Astrocyte (in vitro differentiated cells and primary cell): ENCODE measurements at places on chromosomes 7 and 10.

DNA sequence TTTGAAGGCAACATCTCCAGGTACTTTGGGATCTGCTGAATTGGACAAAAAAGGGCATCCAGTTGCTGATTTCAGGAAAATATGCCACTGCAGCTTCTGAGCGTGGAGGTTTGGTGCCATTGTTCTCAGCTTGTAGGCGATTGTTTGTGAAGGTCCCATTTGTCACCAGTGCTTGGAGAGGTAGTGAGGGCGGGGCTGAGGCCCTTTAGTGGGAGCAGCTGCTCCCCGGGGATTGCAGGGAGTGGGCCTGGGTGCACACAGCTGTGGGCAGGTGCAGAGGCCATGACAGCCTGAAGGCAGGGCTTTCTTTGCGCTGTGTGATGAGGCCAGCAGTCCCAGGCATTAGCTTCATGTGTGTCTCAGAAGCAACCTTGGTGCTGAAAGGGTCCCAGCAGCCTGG lies 3.9 kb downstream of the FAM20C start:
- DNase-seq: no peak

GRCh38 chr10:60140651-60141632 lies 234.6 kb upstream of the CCDC6 start:
- DNase-seq: peak; percentile 53

DNA sequence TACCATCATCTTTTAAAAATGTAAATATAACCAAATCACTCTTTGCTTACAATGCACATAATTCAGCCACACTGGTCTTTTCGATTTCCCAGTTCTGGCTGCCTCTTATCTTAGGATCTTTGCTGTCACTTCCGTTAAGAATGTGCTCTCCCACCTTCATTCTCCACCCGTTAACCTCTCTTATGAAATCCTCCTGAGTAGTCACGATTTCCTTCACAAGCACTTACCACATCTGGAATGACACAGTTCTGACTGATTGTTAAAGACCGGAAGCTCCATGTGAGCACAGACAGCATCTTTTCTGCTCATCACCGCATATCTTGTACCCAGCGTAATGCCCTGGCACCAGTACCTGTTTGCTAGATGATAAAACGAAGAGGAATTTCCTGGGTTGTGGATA lies 84.3 kb downstream of the CUL2 start:
- DNase-seq: peak; percentile 99

- DNase-seq: peak; percentile 38
These were observed 16.1 kb upstream of the HIBADH start for GRCh38 chr7:27678617-27679260.

DNA sequence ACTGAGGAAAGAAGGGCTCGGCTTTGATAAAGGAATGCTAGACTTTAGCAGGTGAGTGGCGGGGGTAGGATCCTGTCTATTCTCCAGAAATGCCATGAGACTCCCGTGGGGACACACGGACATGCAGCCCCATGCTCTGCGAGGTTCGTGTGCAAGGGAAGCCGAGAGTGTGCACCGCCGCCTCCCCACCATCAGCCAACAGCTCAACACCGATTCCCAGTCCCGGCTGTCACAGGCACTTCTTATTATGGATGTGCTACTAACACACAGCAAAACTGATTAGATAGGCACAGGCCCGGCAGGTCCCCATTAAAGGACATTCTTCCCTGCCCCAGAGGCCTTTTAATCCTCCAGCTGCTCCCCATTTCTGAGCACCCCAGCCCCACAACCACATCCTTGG lies 154.4 kb downstream of the PRKAG2 start:
- DNase-seq: no peak

- DNase-seq: no peak
These were observed 34.1 kb upstream of the MKI67 start for GRCh38 chr10:128160297-128160711.

- DNase-seq: no peak
These were observed 411.4 kb downstream of the TNS3 start for GRCh38 chr7:47170516-47170915.

DNA sequence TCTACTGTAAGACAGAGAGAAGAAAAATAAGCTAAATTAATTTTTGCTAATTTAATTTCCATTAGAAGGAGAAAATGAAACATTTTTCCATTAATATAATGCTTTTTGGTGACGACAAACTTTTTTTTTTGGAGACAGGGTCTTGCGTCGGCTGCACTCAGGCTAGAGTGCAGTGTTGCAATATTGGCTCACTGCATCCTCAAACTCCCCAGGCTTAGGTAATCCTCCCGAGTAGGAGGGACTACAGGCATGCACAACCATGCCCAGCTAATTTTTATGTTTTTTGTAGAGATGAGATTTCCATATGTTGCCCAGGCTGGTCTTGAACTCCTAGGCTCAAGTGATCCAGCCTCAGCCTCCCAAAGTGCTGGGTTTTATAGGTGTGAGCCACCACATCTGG lies 229.8 kb upstream of the LRRN3 start:
- DNase-seq: no peak

DNA sequence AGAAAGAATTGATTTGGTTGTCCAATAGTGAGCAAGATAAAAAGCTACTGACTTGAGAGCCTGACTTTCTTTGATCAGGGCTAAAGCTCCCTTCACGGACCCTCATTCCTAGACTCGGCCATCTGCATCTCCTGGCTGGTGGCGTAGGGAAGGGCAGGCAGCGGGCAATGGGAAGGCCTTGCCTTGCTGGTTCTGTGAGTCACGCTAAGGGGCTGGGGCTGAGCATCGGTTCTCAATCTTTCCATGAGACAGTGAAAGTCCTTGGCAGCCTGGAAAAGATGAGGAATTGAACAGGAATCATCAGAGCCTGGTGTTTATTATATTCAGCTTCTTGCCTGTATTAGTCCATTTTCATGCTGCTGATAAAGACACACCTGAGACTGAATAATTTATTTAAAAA lies 475.3 kb downstream of the PLXNA4 start:
- DNase-seq: no peak

DNA sequence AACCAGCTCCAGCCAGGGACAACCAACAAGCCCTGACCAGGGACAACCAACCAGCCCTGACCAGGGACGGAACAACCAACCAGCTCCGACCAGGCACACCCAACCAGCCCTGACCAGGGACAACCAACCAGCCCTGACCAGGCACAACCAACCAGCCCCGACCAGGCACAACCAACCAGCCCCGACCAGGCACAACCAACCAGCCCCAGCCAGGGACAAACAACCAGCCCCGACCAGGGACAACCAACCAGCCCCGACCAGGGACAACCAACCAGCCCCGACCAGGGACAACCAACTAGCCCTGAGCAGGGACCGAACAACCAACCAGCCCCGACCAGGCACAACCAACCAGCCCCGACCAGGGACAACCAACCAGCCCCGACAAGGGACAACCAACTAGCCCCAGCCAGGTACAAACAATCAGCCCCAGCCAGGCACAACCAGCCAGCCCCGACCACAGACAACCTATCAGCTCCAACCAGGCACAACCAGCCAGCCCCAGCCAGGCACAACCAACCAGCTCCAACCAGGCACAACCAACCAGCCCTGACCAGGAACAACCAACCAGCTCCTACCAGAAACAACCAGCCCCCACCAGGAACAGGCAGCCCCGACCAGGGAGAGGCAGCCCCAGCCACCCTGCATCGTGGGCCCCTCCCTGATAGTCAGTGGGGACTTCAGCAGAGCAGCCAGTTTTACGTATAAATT lies 56.4 kb downstream of the PROSER2 start:
- DNase-seq: no peak

DNA sequence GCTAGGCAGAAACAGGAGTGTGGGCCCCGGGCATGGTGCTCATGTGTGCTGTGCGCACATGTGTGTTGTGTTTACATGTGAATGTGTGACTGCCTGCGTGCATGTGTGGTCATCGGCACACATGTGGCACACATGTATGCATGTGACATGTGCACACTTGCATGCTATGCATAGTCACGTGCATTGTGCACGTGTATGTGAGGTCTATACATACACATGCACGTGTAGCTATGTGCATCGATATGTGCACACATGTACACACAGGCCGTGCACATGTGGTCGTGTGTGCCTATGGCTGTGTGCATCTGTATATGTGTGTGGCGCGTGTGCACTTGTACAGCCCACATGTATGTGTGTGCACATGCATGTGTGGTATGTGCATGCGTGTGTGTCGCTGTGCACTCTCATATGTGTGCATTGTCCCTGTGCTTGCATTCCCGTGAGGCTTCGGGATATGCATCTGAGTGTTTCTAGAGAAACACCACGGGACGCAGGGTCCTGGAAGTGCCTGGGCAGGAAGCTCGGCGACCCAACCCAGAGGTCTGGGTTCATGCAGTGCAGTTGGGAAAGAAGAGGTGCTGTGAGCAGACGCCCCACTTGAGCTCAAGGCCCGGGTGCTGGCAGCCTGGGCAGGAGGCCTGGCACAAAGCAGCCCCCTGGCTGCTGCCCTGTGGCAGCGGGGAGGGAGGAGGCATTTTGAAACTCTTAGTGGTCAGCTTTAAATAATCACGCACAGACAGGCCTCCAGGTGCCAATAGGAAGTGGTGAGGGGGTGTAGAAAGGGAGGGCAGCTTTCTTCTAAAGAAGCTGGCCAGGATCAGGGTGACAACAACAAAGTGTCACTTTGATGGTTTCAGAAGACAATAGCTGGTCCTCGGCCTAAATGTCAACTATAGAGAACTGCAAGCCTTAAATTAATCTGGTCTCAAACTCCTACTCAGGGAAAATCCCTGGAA lies 410.0 kb upstream of the MGMT start:
- DNase-seq: no peak

GRCh38 chr7:39613577-39613976 lies 9.8 kb upstream of the RALA start:
- peak; percentile 61 for DNase-seq

- DNase-seq: no peak
These were observed 49.2 kb upstream of the ELFN1 start for GRCh38 chr7:1620835-1621234.

- peak; percentile 56 for DNase-seq
These were observed 40.6 kb upstream of the PIK3CG start for GRCh38 chr7:106824458-106824857.

DNA sequence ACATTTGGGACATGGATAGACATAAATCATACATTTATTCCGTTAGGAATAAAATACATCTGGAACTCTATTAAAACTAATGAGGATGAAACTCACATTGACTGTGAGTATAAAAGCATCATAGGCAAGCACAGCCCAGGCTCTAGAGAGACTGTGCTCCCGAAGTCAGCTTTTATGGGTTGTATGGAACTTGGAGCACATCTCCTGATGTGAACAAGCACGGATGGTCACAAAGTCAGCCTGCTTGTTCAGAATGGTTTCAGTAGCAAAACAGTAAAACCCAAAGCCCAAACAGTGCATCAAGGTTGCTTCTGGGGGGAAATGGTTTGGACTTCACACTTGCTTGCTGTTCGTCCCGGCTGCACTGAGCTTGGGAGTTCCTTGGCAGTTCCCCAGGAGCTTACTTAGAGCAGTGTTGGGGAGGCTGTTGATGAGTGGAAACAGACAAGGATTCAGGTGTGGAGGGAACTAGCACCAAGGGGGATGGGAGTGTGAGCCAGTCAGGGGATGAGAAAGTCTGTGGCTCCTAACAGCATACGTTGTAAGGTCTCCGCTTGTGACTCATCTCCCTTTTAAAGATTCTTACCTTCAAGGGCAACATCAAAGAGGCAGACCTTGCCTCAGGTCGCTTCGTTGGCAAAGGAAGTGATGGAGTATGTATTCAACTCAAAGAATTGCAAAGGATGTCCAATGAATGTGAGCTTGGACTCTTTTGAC lies 19.7 kb upstream of the ITGA8 start:
- DNase-seq: no peak

DNA sequence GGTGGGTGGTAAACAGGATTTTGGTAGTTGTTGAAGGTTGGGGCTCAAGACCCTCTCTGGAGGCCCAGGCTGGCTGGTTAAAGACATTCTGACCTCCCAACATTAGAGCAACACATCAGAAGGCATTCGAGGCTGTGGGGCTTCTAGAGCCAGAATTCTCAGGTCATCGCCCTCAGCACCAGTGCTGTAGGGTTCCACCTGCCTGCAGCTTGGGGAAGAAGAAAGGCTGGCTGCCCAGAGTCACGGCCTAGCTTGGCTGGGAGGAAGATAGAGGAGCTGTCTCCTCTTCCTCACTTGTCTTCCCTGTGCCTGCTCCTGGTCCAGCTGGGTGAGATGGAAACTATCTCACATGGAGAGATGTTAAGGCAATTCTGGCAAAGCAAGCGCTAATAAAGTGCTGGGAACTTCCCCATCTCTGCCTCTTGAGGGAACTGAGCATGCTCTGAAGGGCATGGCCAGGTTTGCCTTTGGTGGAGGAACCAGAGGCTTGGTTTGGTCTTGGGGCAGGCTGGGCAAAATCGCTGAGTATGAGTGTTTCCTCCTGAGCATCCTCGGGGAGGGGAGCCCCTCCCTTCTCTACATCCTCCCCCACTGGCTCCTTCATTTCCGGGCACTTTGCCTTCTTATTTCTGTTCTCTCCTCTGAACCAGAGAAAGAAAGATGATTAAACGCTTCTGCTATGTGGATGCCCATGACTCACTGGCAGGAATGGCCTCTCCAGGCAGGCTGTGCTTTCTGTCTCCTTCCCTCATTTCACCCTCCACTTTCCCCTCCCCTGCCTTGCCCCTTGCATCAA lies 509.0 kb upstream of the PODXL start:
- DNase-seq: peak; percentile 97

GRCh38 chr10:117360994-117361667 lies 14.1 kb downstream of the PDZD8 start:
- peak; percentile 25 for DNase-seq

DNA sequence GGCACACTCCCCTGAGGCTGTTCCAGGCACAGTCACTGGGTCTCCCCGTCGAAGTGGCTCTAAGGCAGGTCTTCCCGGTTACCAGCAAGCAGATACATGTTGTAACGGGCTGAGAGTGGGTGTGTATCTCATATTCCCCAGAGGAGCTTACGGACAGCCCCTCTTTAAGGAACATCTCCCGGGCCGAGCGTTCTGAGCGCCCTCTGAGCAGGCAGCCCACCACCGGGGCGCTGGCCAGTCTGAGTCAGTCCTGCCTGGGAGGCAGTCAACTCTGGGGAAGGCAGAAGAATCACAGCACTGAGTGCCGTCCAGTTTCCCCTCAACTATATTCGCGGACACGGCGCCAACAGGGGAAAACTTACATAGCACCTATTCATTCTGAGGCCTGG lies 117.4 kb downstream of the LHPP start:
- no peak for DNase-seq

DNA sequence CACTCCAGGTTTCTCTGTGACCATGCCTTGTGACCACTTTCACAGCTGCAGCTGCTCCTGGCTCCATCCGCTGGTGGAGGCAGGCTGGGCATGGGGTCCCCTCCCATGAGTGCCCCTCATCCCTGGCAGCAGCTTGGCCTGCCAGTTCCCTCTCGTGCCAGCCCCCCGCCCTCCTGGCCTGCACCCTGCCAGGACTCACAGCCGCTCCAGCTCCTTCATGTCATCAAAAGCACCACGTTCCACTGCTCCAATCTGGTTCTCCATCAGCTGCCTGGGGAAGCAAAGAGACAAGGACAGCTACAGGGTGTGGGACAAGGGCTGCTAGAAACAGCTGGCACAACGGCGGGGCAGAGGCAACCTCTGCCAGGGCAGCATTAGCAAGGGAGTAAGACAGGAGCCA lies 22.6 kb downstream of the SLIT1 start:
- no peak for DNase-seq
